HTR-8/SVneo (cell line): ENCODE measurements at places on chromosomes 3 and 15.

DNA sequence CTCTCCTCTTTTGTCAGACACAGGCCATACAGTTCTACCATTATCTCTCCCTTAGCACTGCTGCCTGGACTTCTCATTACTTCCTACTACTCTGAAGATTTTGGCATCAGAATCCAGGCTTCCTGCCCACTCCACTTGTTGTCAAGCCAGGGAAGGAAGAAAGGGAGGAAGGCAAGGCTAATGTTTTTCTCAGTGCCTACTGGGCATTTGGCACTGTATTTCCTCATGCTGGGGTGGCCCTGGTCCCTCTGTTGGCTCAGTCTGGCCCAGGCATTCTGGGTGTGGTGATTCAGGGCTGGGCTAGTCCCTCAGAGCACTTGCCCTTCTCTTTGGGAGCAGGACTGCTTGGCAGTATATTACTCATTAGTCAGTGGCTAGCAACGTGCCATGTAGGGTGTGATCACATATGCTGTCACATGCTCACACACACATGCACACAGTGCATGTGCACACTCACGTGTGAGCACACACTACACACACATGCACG lies 52.9 kb downstream of the BSN start:
- DNase-seq = no peak

DNA sequence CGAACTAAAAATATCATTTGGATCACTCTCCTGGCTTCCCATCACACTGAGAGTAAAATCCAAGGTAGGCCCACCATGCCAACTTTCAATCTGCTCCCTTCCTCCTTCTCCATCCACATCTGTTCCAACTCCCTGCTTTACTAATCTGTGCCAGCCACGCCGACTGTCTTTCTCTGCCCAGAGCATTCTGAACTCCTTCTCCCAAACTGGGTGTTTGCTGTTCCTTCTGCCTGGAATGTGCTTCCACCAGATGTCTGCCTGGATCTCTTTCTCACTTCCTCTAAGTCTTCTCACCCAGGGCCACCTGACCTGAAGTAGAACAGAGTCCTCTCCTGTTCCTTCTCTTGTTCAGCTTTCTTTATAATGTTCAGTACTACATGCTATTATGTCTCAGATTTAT lies 5.6 kb upstream of the ARL8B start:
- no peak for DNase-seq

GRCh38 chr3:195803289-195803908 lies 8.3 kb downstream of the MUC4 start:
- no peak for DNase-seq

DNA sequence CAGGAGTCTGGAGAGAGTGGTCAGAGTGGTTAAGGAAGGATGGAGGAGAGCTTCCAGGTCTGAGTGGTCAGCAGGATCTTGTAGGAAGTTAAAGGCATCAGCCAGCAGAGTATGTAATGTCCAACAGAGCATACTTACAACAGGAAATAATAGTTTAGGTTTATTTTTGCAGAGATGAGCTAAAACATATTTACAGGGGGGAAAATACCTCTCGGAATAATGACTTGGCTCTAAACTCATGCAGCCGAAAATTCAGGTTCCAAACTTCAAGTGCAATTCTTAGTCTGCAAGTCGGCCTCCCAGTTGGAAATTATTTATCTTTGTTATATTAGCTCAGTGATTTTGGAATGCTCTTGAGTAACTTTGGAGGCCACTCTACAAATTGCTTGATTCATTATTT lies 385.0 kb upstream of the C2CD4B start:
- DNase-seq = no peak
